ENCODE measurements at places on chromosomes 5 and 9.

GRCh38 chr5:6492934-6493333 lies 44.3 kb downstream of the UBE2QL1 start:
- DNase-seq = no peak

GRCh38 chr5:179918742-179919486 lies 11.2 kb upstream of the TBC1D9B start:
- DNase-seq = no peak

DNA sequence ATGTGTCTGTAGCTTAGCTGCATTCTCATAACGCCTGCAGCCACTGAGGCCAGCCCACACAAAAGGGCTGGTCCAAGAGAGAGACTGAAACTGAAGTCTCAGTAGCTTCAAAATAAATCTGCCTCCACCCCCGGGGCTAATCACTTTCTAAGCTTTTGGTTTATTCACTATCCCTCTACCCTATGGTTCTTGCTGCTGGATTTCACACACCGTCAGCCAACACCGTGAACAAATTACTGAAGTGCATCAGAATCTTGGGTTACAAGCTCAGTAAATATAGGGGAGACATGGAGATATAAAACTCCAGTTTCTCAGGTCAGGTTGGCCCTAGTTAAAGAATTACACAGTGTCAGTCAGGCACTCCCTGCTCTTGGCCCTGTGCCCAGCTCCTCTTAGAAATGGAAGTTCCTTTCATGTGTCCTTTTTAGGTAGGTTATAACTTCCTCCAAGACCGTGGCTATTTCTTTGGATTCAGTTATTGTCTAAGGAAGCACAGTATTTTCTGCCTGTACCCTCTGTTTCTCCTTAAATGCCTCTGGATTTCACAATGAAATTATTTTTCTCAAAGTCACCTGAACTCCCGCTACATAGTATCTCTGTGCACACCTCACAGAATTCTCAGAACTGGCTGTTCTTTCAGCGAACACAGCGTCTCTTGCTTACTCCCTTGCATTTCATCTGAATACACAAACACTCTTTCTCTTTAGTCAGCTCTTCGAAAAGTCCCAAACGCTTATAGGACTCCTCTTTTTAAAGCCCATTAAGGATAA lies 112.5 kb downstream of the FAM174A start:
- no peak for DNase-seq

DNA sequence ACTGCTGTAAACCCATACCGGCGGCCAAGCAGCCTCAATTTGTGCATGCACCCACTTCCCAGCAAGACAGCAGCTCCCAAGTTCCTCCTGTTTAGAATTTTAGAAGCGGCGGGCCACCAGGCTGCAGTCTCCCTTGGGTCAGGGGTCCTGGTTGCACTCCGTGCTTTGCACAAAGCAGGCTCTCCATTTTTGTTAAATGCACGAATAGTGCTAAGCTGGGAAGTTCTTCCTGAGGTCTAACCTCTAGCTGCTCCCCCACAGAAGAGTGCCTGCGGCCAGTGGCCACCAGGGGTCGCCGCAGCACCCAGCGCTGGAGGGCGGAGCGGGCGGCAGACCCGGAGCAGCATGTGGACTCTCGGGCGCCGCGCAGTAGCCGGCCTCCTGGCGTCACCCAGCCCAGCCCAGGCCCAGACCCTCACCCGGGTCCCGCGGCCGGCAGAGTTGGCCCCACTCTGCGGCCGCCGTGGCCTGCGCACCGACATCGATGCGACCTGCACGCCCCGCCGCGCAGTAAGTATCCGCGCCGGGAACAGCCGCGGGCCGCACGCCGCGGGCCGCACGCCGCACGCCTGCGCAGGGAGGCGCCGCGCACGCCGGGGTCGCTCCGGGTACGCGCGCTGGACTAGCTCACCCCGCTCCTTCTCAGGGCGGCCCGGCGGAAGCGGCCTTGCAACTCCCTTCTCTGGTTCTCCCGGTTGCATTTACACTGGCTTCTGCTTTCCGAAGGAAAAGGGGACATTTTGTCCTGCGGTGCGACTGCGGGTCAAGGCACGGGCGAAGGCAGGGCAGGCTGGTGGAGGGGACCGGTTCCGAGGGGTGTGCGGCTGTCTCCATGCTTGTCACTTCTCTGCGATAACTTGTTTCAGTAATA lies at the start of gene FXN:
Gene FXN (plus strand): TSS at position 315 of the 871 bp plus-strand sequence. CDS start 31 bp downstream, at position 346.
- DNase-seq = peak; percentile 86

DNA sequence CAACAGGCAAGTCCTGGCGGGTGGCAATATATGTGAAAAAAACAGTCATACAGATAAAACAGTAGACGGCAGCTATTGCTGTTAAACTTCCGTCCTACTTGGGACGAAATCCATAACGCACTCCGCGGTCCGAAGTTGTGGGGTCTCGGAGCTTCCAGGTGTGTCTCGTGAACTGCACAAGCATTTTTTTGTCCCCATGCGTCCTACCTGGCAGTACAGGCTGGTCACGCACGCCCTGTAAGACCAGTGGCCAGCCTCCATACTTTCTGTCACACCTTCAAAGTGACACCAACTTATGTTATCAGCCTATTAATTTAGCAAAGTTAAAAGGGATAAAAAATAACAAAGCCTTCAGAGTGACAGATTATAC lies 51.3 kb downstream of the TGFBI start:
- no peak for DNase-seq

DNA sequence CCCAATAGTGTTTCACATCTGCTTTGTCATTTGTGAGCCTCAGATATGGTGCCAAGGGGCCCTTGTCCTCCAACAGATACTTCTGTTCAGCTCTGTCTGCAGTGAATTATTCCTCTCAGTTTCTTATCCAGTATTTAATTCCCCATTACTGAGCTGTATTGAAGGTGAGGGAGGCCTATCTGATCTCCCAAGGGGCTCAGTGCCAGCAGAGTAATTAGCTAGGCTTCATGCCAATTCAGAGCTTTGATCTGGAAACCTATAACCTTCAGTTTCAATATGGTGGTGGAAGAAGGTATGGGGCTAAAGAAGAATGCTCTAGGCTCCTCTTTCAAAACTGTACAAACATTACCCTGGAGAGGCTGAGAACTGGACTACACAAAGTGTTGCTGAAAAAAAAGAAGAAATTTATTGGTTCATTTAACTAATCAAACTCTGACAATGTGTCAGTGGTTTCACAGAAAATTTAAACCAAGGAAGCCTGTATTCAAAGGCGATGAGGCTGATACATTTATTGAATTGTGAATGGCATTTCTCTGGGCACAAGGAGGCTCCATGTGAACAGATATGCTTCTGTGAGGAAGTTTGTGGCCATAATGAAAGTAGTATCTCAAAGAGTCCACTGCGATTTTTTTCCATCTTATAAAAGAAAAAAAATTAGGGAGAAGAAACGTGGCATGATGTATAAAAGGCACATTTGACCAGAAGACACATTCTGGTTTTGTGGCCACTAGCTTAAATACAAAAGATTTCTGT lies 397.8 kb downstream of the TLE4 start:
- no peak for DNase-seq

DNA sequence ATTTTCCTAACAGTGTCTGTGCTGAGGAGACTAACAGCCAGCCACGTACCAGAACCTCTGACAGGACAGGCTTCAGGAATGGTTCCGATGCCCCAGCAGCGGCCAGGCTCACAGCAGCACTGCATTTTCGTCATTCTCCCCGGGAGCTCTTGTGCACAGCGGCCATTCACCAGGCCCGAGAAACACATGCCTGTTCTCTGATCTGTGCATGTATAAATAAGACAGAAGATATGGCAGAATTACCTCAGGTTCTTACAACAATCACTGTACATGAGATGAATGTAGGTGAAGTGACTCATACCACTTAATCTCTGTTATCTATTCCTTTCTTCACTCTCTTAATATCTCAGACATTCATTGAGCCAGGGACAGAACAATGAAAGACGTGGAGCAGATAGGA lies 143.0 kb downstream of the FBN2 start:
- no peak for DNase-seq

- no peak for DNase-seq
Measured at GRCh38 chr5:129392681-129393080, 67.4 kb upstream of the ADAMTS19 start.

GRCh38 chr9:136085815-136086212 lies 9.3 kb downstream of the NACC2 start:
- no peak for DNase-seq

DNA sequence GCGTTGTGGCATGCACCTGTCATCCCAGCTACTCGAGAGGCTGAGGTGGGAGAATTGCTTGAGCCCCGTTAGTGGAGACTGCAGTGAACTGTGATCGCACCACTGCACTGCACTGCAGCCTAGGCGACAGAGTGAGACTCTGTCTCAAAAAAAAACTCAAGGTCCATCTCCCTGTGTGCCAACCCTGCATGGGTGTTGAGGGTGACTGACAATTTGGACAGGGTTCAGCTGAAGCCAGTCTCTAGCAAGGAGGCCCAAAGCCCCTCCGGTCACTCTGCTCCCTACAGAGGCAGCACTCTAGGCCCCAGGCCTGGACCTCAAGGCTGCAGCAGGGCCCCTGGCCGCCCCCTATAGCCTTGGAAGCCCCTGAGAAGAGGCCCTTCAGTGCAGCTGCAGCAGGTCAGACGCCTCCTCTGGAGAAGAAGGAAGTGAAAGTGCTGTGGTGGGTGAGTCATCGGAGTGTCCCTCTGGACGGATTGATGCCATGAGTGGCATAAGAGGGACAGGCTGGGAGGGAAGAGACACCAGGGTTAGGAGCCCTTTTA lies 39.2 kb upstream of the NEK6 start:
- DNase-seq = no peak

- peak; percentile 57 for DNase-seq
Measured at GRCh38 chr9:128552153-128552743, at the start of gene SPTAN1. SPTAN1 (plus strand) TSS chr9:128552587; CDS start chr9:128566741, 14,154 bp downstream.

DNA sequence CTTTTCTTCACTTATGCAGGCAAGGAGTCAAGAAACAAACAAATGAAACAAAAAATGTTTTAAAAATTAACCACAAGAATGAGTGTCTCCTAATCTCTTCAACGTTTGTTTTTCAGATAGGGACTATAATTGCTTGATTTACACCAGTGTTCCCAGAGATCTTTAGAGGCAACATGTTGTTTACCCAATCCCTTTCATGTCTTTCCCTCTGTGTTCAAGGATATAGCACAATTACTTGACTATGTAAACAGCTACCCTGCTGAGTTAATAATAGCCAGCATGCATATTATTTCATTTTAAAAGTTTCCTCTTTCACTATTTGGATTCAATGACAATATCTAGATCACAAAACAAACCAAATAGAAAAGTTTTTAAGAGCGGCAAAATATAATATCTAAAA lies 25.1 kb upstream of the SHISAL2B start:
- no peak for DNase-seq

- DNase-seq = peak; percentile 23
Measured at GRCh38 chr9:128117613-128118471, 9.7 kb downstream of the PTGES2 start.

DNA sequence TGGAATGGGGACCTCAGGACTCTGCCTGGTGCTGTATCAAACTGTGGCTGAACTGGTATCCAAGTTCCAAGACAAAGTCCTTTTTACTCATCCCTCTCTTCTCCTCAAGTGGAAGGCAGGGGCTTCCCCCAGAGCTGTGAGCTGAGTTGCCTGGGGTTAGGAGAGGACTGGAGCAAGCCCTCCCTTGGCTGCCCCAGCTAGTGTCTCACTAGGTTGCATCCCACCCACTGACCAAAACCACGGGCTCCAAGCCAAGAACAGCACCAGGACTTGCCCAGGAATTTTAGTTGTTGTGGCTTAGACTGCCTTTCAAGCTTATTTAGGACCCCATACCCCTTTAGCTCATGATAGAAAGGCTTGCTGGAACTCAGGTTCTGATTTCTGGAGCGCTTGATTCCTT lies 158.7 kb upstream of the TNC start:
- DNase-seq = no peak

DNA sequence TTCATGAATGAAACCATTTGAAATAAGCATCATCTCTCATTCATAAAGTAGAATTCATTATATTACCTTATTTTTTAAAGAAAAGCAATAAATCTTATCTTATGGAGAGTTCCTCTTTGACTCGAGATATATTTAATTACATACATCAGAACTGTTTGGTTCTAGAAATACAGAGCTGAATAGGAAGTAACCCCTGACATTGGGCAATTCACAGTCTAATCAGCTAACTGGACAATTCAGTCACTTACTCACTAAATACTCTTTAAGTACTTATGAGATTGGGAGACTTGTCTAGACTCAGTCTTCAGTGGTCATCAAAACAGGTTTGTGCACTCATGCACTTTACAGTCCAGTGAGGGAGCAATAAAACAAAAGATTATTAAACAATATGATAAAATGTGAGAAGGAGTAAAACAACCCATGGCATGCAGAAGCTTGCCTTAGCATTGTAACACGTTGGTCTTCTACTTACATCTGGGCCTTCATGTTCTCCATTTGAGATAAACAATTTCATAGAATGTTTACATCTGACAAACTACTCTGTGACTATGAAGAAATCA lies 11.5 kb upstream of the FBXO38 start:
- DNase-seq = no peak

DNA sequence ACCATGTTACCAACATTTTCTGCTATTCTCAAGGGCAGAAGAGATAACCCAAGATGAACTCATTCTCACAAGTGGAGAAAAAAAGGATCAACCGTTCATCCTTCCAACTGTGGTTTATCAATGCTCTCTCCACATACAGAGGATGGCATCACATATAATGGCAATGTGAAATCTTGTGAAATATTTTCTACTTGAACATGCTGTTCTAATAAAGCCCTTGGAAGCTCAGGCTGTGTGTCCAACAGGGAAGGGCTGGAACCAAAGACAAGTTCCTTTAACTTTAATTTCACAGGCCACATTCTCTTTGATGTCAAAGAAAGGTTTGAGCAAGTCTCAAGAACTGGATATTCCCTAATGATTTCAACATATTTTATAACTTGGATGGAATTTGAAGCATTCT lies 230.5 kb downstream of the SPOCK1 start:
- no peak for DNase-seq

GRCh38 chr9:85224729-85225128 lies 517.0 kb downstream of the AGTPBP1 start:
- DNase-seq = no peak

GRCh38 chr5:139266236-139266635 lies 27.3 kb upstream of the MATR3 start:
- DNase-seq = no peak

DNA sequence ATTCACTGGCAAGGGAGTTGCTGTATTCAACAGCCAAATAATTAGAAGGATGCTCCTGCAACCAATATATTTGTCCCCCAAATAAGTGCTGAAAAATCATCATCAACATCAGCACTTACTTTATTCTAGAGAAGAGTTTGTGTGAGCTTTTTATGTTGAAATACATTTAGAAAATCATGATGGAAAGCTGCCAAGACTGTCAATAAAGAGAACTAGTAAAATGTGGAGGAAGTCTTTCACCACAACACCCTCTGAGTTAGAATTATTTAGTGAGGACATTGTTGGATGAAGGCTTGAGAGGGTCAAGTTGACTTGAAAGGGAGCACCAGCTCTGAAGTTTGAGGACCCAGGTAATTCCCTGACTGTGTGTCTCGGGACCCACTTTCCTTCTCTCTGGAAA lies 100.2 kb upstream of the TBCA start:
- no peak for DNase-seq

DNA sequence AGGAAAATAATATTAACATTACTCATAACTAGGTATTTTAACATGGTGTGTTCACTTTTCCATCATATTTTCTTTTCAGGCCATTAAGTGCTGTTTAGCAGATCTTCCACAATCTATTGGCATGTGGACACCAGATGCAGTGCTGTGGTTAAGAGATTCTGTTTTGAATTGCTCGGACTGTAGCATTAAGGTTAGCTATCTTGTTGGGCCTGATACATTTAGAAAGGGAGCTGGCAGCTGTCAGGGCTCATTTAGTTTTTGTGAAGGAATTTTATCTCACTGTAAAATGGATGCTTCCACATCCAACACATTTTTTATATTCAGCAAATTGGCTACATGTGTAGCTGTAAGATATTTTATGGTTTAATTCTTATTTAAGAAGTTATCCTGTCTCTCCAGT lies 20.7 kb upstream of the TMOD1 start:
- DNase-seq = no peak

GRCh38 chr5:155508673-155509072 lies 495.1 kb downstream of the KIF4B start:
- DNase-seq = no peak
